DMS53 (cell line): ENCODE measurements at places on chromosomes 3 and 15.
A peak's percentile ranks its signal among the peaks of the same experiment; 100 is the strongest.

GRCh38 chr15:78120523-78120922 is 10.7 kb downstream of the CIB2 start:
- no peak for DNase-seq

GRCh38 chr3:111253733-111254132 is 182.1 kb downstream of the NECTIN3 start:
- no peak for DNase-seq

DNA sequence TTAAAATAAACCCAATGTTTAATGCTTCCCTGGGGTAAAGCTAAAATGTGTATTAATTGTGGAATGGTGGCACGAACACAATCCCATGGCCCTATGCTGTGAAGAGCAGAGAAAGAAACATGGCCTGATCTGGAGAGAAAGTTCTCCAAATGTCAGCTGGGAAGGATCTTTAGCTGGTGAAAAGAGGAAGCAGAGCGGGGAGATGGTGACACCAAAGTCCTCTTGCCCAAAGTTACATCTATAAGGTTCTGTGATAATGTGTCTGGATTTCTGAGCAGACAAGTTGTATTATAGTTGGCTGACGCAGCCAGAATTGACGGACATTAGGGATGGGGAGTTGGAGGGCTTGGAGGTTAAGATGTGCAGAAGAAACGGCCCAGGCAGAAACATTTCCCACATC is 196.2 kb downstream of the CHST2 start:
- DNase-seq, result no peak

GRCh38 chr3:25604107-25604805 is 60.5 kb downstream of the TOP2B start:
- no peak for DNase-seq

DNA sequence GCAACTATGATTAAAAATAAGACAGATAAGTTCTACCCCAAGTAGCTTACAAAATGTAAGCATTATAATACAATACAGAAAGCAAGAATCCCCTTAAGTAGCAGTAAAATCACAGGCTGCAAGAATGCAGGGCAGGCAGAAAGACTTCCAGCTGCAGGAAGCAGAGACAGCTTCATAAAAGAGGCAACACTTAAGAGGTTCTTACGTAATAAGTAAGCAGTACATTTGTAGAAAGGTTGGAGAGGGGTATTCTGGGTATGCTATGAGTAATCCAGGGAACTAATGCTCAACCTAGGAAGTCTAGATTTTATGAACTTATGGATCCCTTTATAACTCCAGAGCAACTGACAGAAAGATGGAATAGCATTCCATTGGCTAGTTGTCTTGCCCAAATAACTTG is 151.6 kb downstream of the IL5RA start:
- DNase-seq, result peak; percentile 40

GRCh38 chr3:194872669-194872977 is 186.9 kb downstream of the FAM43A start:
- no peak for DNase-seq

- no peak for DNase-seq
These were observed 73.5 kb upstream of the MBNL1 start for GRCh38 chr3:152195206-152195605.

DNA sequence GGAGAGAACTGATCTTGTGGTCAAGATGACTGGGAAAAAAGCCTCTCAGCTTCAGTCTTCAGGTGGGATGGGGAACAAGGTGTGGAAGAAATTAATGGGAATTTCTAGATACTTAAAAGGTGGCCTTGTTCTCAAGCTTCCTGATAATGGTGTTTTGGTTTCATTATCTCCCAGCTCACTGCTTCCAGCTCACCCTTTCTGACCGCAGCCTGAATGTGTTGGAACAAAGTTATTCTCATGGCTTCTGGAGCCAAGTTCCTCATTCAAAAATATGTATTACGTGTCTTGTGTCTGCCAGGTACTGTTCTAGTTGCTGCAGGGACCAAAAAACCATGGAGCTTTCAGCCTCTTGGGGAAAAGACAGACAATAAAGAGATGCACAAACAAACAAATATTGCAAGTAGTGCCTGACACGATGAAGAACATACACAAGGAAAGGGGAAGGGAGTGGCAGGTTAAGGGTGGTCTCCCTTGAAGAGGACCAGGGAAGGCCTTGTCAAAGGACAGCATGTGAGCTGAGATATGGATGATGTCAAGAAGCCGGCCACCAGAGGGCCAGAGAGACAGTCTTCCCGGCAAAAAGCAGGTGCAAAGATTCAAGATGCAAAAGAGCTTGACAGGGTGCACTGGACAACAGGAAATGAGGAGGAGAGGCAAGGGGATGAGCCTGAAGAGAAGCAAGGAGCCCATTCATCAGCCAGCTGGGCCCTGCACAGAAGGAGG is 35.5 kb downstream of the ARRDC4 start:
- DNase-seq, result peak; percentile 57

GRCh38 chr15:85142312-85142711 is 160.7 kb downstream of the PDE8A start:
- no peak for DNase-seq

DNA sequence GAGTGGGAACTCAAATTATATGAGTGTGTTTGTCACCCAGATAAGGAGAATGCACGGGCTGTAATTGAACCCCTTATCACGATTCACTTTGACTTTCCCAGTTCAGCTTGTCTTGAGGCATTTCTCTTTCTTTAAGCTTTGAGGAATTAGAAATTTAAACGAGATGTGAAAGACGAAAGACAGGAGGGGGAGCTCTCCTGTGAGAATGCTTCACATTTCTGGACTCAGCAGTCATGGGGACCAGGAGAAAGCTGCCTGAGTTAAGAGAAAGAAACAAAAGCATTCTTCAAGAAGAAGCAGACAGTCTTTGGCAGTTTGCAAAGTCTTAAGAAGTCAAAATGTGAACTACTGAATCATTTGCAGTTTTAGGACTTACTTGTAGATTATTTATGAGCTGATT is 205.6 kb downstream of the NECTIN3 start:
- DNase-seq, result no peak

GRCh38 chr3:47984075-47984728 is 32.0 kb downstream of the MAP4 start:
- no peak for DNase-seq

GRCh38 chr3:53802256-53802880 is 43.9 kb downstream of the CHDH start:
- no peak for DNase-seq

DNA sequence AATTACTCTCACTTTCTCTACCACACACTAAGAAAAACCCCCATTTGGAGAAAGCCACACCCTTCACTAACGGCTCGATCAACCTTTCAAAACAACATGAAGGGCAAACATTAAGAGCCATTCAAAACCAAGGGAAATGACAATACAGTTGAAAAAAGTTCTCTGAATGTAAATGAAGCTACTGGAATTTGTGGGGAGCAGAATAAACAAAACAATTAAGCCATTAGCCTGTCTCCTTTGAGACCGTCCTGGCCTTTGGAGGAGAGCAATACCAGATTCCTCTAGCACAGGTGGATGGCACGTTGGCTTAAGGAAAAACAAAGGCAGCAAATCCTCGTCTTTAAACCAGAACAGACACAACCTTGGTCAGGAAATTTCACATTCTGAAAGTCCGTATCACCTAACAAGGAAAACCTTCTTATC is 18.7 kb downstream of the MYO1E start:
- DNase-seq, result no peak

- DNase-seq, result peak; percentile 76
These were observed 99.5 kb upstream of the FAM98B start for GRCh38 chr15:38354315-38354929.

DNA sequence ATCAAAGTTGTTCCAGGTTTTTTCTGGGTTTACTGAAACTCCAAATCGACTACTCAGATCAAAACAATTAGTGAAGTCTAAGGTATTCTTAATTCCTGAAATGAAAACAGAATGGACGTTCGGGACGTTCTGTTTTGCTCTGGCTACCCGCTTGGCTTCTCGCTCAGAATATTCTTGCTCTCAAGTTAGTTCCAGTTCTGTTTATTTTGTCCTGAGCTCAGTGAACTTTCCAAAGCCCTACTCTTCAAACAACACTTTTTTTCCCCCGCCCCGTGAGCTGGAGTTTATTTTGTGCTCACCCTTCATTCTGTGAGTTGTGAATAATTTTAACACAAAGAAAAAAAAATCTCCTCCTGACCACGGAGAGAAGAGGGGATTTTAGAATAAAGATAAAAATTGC is 72.6 kb downstream of the SAMMSON start:
- DNase-seq, result no peak

GRCh38 chr15:93288728-93289294 is 199.8 kb upstream of the RGMA start:
- DNase-seq, result no peak
